ENCODE measurements at places on chromosomes 13 and 19.

DNA sequence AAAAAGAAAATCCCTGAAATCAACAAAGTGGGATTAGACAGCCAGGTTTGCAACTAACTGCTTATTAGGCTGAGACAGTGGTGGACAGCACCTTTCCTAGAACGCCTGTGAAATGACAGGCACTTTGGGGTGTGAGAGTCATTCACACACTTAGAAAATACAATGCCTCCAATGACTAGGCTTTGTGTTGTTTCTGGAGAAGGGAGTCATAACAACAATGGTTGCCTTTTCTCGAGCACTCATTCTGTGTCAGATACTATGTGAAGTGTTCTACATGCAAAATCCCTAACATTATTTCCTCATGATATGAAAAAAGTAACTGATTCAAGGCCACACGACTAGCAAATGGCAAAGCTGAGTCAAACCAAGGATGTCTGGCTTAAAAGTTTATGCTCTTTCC, 41.2 kb downstream of the SACS start:
- DNase-seq, result no peak

DNA sequence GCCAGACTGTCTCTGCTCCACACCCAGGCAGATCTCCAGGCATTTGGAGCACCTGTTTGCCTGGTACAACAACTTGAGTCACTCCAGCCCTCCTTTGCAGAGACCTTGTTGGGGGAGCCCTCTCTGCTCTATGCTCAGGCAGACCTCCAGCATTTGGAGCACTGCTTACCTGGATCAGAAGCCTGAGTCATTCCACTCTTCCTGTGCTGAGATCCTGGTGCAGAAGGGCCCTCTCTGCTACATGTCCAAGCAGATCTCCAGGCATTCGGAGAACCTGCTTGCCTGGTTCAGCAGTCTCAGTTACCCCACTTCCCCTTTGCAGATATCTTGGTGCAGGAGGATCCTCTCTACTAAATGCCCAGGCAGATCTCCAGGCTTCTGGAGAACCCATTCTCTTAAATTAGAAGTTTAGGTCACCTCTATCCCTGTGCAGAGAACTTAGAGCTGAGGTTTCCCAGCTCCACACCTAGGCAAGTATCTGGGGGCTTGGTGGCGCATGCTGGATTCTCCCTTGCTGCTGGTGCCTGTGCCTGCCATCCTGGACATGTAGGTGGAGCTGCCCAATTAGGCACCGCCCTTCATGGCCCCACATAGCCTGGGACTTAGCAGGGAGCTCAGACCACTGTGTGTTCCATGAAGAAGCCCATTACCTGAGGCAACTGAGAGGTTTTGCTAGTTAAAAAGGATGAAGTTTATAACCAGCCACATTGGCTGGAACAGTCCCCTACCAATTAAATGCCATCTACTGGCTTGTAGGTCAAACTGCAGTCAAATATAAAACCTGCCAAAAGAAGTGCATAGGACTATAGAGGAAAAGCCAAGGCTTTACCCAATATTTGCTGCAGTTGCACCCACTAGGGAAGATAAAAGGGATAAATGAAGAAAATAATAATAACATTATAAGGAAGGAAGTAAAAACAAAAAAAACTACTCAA, 97.6 kb upstream of the SLITRK6 start:
- DNase-seq, result no peak

DNA sequence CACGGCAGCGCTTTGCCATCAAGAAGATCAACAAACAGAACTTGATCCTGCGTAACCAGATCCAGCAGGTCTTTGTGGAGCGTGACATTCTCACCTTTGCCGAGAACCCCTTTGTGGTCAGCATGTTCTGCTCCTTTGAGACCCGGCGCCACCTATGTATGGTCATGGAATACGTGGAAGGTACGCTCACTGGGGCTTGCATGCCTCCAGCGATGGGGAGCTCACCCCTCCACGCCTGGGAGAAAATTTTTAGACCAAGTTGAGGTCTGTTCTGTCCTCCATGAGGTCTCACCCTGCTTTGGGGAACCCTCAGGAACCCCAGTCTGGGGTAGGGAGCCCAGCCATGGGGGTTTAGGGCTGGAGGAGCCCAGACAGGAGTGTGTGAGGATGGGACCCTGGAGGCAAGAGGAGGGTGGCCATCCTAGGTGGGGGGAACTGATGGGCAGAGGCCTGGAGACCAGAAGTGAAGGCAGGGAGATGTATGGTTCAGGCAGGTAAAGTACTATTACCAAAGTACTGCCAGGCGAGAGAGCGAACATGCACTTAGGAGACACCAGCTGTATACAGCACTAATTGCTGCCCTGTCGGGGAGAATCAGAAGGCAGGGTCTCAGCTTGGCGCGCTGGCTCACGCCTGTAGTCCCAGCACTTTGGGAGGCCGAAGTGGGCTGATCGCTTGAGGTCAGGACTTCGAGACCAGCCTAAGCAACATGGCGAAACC, 22.3 kb upstream of the PIK3R2 start:
- no peak for DNase-seq

- no peak for DNase-seq
These were observed 36.7 kb upstream of the C13orf46 start for GRCh38 chr13:114010401-114011101.

- peak; percentile 10 for DNase-seq
These were observed 28.7 kb upstream of the KCTD15 start for GRCh38 chr19:33767898-33768413.

DNA sequence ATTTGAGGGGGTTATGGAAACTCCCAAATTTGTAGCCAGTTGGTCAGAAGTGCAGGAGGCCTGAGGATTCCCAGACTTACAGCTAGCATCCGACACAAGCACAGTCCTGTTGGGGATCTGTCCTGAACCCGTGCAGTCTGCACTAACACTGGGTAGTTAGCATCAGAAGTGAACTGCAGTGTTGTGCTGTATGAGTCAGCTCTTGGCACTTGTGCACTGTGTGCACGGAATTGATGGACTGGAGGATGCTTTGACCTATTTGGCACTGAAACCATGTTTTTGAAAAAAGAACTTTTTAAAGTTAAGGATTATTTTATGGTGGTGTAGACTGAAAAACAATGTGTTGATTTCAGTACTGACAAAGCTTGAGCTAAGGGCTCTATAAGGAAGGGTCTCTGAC, 279.0 kb downstream of the NHLRC3 start:
- peak; percentile 86 for DNase-seq
